Parietal lobe (tissue), 2 donors: ENCODE measurements at places on chromosomes 6 and 20. TPM values are rescaled to one million over a fixed set of nuclear protein-coding genes. Genes with fewer than 3 reads are reported as not detected.

Gene SCAF8
- 108 TPM for total RNA-seq

Gene KIAA1586
- 81.4 TPM for total RNA-seq

Gene CDSN
- total RNA-seq: not detected

Gene NKX2-4
- total RNA-seq: not detected

Gene OVOL2
- 0.94 TPM for total RNA-seq

Gene CAGE1
- not detected for total RNA-seq

Gene ENPP4
- 19.7 TPM for total RNA-seq

Gene C6orf58
- total RNA-seq: 2.2 TPM

Gene TREM2
- total RNA-seq: 6.6 TPM

Gene PROKR2
- 44.8 TPM for total RNA-seq

Gene PBOV1
- total RNA-seq: not detected

Gene SLC24A3
- 16.0 TPM for total RNA-seq

Gene RNF39
- total RNA-seq: not detected

Gene RRBP1
- 7.5 TPM for total RNA-seq

Gene MUC22
- not detected for total RNA-seq

Gene STMND1
- total RNA-seq: not detected

Gene GRM4
- total RNA-seq: 5.3 TPM

Gene COL20A1
- total RNA-seq: 5.0 TPM

Gene SLC35A1
- total RNA-seq: 21.9 TPM

Gene RIPOR3
- 2.2 TPM for total RNA-seq

Gene ESF1
- total RNA-seq: 21.0 TPM

Gene SLC25A27
- 57.6 TPM for total RNA-seq

Gene B3GAT2
- 19.4 TPM for total RNA-seq

Gene SLC35D3
- total RNA-seq: not detected

Gene OR2H1
- not detected for total RNA-seq

Gene MICB
- total RNA-seq: 0.31 TPM

Gene MICA
- total RNA-seq: 0.63 TPM

Gene IL17F
- not detected for total RNA-seq

Gene SYCP2L
- 11.9 TPM for total RNA-seq

Gene SLC22A3
- 1.3 TPM for total RNA-seq

Gene MANEA
- 14.7 TPM for total RNA-seq

Gene SLCO4A1
- 2.5 TPM for total RNA-seq

Gene GSTA3
- not detected for total RNA-seq

Gene CD83
- 19.7 TPM for total RNA-seq

Gene PLCB4
- 19.1 TPM for total RNA-seq
